Non-pigmented ciliary epithelial cell (primary cell): ENCODE measurements at places on chromosomes 2 and 18.

DNA sequence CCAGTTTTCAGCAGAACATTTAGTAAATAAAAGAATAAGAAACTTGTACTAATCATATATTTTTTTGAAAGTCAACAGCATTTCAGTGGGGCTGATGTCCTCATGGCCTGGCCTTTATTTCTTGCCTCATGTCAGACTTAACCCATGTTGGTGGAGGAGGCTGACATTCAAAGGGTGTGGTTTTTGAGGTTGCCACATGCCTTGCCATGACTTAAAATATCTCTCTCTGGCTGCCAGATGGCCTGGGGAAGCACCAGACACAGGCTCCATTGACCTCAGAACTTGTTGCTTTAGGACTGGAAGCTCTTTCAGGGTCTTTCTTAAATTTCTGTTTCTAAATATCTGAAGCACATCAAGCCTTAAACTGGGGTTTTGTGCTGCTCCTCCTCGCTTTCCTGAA, 32.5 kb upstream of the CD28 start:
- no peak for DNase-seq

DNA sequence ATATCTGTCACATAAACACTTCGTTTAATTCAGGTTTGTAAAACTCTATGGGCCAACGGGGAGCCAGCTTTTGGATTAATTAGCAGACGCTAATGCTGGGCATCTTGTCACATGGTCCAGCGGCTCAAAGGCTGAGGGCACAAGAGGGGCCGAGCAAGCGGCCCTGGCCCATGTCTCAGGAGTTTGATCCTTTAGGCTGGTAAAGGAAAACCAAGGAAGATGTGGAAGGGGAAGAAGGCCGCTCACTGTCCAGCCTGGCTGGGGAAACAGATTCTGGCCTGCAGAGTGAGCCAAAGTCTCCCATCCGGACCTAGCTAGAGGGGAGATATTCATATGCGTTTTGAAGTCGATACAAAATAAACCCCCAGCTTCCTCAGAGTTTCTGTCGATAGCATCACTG, 248.6 kb upstream of the SIX2 start:
- no peak for DNase-seq

GRCh38 chr18:69480460-69480859, 79.8 kb downstream of the DOK6 start:
- no peak for DNase-seq

GRCh38 chr2:227007940-227008339, 156.1 kb downstream of the COL4A4 start:
- no peak for DNase-seq

GRCh38 chr2:186605041-186605440, 15.2 kb downstream of the ITGAV start:
- no peak for DNase-seq

- peak; percentile 83 for DNase-seq
Observed at GRCh38 chr2:187982668-187983067, 309.0 kb upstream of the GULP1 start.

DNA sequence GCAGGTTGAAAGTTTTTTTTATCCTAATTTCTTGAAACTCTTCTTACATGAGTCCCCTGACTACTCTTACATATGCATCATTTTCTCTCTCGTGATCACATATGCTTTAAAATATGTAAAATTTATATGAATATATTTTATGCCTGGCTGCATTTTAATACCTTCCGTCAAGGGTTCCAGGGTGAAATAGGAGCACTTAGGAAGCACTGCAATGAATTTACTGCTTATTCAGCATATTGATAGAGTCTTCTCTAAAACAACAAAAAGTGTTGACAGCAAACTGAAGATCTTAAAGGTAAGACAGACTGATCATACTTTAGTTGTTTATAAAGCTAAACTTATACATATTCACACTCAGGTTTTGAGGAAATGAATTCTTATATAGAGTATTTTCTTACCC, 1191.6 kb upstream of the CRIM1 start:
- DNase-seq = no peak

DNA sequence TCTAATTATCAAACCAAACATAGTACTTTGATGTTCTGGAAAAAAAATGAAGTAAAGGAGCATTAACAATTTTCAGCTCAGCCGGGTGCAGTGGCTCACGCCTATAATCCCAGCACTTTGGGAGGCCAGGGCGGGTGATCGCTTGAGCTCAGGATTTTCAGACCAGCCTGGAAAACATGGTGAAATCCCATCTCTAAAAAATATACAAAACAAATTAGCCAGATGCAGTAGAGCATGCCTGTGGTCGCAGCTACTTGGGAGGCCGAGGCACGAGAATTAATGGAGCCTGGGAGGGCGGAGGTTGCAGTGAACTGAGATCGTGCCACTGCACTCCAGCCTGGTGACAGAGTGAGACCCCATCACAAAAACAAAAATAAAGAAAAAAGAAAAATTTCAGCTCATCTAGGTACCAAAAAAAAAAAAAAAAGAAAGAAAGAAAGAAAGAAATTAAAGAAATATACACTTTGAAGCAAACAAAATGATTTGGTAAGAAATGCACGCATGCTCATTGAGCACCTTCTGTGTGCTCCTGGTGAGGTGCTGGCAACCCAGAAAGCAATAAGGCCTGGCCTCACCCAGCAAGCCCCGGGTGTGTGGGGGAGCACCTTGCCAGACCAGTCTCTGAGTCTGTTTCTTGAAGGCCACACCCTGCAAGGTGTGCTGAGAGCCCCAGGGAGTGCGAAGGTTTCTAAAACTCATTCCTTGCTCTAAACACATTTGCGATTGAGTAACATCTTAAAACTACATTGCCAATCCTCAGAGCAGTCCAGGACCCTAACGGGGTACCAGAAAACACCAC, 133.5 kb downstream of the TFCP2L1 start:
- no peak for DNase-seq

- DNase-seq = no peak
Observed at GRCh38 chr2:32874931-32875330, 71.8 kb upstream of the LTBP1 start.

DNA sequence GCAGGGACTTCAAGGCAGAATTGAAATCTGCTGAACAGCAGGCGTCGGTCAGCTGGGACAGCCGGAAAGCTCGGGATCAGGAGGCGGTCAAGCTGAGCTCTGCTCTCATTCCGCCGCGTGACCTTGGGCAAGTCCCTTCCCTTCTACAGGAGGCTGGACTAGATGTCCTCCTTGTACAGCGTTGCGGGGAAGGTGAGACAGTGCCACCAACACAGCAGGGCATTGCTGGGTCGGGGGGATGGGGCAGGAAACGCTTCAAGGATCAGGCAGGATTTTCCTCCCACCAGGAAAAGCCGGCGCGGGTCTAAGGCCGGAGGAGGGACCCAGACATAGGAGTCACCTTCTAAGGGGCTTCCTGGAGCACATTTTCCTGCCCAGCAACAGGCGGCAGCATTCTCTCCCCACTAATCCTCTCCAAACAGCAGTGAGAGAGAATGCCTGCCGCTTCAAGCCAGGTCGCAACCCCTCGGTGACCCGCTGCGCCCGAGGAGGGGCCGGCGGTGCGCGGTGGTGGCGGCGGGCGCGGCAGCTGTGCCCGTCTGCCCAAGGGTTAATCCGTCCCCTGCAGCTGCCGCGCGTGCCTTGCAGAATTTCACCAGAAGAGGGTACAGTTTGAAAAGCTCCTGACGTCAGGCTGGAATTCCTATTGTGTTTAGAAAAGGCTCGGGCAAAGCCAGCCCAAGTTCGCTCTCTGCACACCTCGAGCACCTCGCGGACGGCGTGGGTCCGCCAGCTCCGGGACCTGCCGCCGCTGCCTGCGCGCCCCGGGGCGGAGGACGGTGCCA, at the start of gene KCNF1:
Gene KCNF1 (plus strand): TSS at position 644 of the 785 bp plus-strand sequence. CDS start 493 bp downstream, outside the sequence.
- no peak for DNase-seq

GRCh38 chr2:39663187-39663930, 2.4 kb upstream of the TMEM178A start:
- DNase-seq = no peak

GRCh38 chr2:113126845-113127645, at the start of gene IL1RN:
TSS of gene IL1RN (plus strand) at chr2:113127598. CDS start at chr2:113127625, 27 bp downstream.
- no peak for DNase-seq

GRCh38 chr18:41462946-41463345, 492.1 kb upstream of the PIK3C3 start:
- no peak for DNase-seq

DNA sequence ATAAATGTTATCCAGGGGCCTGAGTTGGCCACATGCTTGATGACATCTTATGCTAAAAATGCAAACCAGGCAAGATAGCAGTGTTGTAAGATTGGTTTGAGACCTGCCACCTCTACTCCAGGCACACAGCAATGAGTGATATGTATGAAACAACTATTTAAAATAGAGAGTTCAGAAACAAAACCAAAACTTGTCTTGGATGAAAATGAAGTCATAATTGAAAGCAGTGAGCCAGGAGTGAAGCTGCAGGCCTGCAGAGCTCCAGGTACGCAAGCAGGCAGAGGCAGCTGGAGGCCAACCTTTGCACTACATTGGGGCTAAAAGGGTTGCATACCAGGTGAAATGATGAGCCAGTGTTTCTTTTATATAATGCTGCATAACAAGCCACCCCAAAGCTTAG, 89.2 kb upstream of the SPATS2L start:
- DNase-seq = no peak

GRCh38 chr2:221501210-221501882, 70.8 kb downstream of the EPHA4 start:
- DNase-seq = no peak

GRCh38 chr2:150587547-150588505, 100.4 kb upstream of the RND3 start:
- no peak for DNase-seq

- no peak for DNase-seq
Observed at GRCh38 chr2:25586726-25587144, 86.6 kb downstream of the DTNB start.

- DNase-seq = no peak
Observed at GRCh38 chr2:85778646-85779379, 25.0 kb downstream of the ATOH8 start.

- DNase-seq = no peak
Observed at GRCh38 chr2:230661072-230661957, 51.3 kb upstream of the CAB39 start.

DNA sequence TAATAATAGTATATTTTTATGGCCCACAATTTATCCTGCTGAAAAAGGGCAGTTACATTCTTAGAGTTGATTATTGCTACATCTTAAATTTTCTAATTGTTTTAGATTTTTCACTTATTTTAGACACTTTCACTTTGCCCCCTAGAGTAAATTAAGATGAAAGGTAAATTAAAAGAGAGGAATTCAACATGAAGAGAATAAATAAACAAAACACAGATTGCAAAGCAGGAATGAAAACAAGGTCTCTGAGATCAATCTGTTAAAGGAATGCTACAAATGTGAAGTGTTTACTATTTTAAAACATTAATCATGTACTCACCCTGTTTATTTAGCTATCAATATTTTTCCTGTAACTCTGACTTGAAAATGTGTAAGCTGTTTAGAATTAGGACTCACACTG, 113.5 kb upstream of the ETAA1 start:
- no peak for DNase-seq

GRCh38 chr2:28267282-28267681, 125.4 kb upstream of the FOSL2 start:
- no peak for DNase-seq

DNA sequence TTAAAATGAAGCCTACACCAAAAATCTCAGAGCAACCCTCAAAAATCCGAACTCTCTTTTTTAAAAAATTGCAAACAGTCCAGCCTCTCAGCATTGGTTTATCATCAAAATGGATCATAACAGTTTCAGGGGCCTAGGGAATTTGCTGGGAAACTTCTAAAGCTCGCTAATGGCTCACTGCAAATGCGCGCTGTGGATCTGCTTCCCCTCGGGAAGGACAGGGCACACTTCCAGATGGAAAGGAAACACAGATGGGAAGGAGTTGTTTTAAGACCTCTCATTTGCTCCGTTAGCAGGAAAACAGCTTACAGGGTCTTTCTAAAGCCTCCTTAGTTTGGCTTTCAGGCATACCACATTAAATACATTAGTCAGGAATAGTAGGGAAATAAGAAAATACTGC, 27.2 kb downstream of the FECH start:
- no peak for DNase-seq

DNA sequence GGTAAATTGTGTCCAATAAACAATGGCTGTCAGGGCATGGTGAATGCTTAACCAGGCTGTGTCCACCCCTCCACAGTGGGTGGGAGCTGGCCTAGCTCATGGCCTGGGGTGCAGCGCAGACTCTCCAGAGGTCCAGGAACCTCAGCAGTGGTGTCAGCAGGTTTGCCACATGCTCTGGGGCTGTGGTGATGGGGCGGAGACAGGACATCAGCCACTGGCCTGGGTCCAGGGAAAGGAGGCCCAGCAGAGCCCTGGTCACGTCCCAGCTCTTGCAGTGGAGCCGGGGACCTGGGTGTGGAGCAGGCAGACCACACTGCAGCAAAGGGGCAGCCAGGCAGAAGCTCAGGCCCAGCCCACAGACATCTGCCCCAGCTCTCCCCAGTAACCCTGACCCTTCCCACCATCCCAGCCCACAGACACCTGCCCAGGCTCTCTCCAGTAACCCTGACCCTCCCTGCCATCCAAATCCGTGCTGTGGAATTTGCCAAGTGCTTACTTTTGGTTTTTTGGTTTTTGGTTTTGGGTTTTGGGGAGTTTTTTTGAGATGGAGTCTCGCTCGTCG, 13.8 kb upstream of the KIF1A start:
- DNase-seq = no peak

DNA sequence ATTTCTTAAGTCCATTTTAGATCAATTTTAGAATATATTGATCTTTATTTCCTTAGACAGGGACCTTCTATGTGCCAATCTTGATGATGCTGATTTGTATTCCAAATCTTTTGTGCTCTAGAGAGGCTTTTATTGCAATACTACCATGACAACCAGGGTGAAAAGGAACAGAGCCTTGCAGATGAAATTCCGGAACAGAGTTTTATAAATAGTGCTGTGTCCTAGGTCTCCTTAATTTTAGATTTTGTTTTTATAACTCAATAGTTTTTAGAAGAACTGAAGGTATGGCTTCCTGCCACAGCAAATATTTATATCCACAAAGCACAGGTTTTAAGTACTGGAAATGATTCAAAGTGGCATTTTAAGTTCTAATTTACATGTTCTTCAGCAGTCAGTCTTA, 160.2 kb downstream of the PMAIP1 start:
- no peak for DNase-seq

DNA sequence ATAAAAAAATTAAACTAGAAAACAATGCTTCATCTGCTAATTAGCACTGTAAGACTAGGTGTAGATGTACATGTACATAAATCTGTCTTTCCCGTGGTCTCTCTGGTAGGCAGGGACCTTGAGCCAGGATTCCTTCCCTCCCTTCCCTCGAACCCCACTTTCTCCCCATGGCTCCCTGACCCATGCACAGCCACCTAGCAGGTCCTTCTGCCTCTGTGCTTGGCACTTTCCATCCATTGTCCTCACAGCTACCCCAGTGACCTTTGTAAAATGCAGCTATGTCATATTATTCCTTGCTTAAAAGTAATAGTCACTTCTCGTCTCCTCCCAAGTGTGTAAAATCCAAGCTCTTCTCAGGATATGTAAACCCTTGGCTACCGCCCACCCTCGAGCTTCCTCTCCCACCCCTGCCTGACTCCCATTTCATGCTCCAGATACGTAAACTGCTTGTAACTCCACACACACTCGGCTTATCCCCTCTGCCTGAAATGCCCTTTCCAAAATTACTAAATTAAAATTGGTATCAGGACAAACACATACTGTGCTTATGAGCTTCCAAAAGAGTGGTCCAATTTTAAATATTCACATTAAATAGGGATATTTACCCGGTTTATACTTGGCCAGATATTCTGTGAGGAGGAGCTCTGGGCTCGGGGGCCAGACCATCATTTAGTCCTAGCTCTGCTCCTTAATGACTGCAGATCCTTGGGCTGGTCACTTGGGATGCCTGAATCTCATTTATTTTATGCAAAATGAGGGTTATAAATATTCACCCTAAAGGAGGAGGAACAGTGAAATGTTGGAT, 54.0 kb upstream of the RALBP1 start:
- no peak for DNase-seq

GRCh38 chr2:11567631-11568031, 33.8 kb downstream of the GREB1 start:
- no peak for DNase-seq
